ENCODE measurements at places on chromosomes 7 and 10.
A peak's percentile ranks its signal among the peaks of the same experiment; 100 is the strongest.

- H3K4me3 ChIP-seq, result no peak overlapping the region
- H3K4me1 ChIP-seq, result peaks cover 7% of the 10 kb centered on the region
- no peaks in the 10 kb centered on the region for H3K36me3 ChIP-seq
- DNase-seq, result no peak
These were observed 15.0 kb upstream of the SLC18A3 start for GRCh38 chr10:49595003-49595712.

DNA sequence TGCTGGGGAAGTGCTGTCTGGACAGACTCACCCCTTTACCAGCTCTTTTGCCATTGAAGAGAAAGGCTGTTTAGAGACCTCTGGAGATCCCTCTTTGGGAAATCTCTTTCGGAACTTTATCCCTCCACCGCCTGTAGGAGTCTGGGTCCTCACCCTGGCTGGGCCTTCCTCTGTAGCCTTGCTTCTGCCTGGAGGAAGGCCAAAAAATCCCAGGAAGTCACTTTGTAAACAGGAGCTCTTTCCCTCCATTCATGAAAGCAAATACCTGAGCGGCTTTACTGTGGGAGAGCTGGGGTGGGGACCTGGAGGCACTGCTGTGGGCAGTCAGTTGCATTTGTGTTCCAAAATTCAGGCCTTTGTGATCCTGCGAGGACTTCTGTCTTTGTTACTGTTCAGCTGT is 126.2 kb downstream of the KLF6 start:
- H3K4me1 ChIP-seq, result peaks cover 7% of the 10 kb centered on the region
- no peaks in the 10 kb centered on the region for H3K36me3 ChIP-seq
- no peaks in the 10 kb centered on the region for H3K27me3 ChIP-seq
- no peak for DNase-seq
- no peak overlapping the region for H3K4me3 ChIP-seq

GRCh38 chr7:154929006-154929726 is 73.8 kb downstream of the PAXIP1 start:
- no peaks in the 10 kb centered on the region for H3K36me3 ChIP-seq
- DNase-seq, result no peak
- peak overlapping the region; percentile 72 for H3K4me3 ChIP-seq
- peak overlapping the region; percentile 59 for H3K27ac ChIP-seq

DNA sequence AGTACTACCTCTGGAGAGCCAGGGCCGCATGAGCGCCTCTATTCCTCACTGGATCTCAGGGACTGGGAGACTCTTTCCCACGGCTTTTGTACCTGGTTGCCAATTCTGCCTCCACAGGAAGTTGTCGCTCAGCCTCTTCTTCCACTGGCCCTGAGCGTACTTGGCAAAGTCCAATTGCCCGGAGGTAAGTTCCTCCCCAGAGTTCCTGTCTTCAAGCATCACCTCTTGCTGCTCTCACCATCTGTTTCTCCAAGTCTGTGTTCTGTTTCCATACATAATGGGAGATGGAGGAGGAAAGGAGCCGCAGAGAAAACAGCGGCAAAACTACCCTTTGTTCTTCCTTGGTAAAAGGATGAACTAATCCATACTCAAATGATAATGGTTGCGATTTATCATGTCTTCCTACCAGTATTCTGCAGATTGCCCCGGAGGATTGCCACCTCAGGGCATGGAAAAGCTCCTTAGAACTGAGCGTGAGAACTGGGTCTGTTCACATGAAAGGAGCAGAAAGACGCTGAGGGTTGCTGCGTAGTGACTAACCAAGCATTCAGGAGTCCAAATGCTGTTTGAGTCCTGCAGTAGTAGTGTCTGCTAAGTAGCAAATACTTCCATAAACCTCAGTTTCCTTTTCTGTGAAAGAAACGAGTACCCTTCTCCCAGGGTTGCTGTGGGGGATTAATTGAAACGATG is 170.2 kb upstream of the GLI3 start:
- no peak for DNase-seq
- no peak overlapping the region for H3K4me3 ChIP-seq
- no peaks in the 10 kb centered on the region for H3K27me3 ChIP-seq
- H3K4me1 ChIP-seq, result peaks cover 12% of the 10 kb centered on the region

GRCh38 chr7:84247591-84247990 is 53.0 kb upstream of the SEMA3A start:
- H3K4me1 ChIP-seq, result no peaks in the 10 kb centered on the region
- no peak overlapping the region for H3K4me3 ChIP-seq
- no peak for DNase-seq
- no peaks in the 10 kb centered on the region for H3K36me3 ChIP-seq

DNA sequence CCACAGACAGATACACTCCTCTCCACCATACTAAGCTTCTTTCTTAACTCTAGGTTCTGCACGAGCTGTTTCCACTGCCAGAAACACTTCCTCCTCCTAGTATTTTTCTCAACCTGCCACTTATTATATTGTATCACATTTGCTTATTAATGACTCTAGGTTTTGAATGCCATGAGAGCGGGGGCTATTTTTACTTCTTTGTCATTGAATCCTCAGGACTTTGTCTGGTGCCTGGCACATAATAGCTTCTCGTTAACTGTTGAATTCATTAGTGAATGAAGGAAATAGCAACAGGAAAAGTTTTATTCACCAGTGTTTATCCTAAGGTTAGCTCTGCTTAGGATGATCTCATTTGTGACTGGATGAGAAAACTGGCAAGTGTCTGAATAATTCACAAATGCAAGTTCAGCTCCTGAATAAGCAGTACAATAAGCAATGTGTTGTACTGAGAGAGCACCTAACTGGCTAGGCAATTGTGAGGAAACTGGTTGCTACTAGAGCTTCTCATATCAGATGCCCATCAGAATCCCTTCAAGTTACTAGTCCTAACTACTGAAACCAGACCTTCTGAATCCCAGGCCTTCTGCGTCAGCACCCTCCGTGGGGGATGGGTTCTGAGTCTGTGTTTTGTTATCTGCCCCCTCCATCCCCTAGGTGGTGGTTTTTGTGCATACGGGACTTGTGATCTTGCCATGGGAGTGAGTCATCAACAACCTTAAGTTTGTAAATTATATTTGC is 92.7 kb downstream of the LSMEM1 start:
- H3K36me3 ChIP-seq, result no peaks in the 10 kb centered on the region
- H3K4me3 ChIP-seq, result no peak overlapping the region
- H3K27me3 ChIP-seq, result no peaks in the 10 kb centered on the region
- H3K27ac ChIP-seq, result no peak overlapping the region
- H3K4me1 ChIP-seq, result no peaks in the 10 kb centered on the region

All from keratinocyte (primary cell).